NCI-H446 (cell line): ENCODE measurements at places on chromosomes 13 and 19.

DNA sequence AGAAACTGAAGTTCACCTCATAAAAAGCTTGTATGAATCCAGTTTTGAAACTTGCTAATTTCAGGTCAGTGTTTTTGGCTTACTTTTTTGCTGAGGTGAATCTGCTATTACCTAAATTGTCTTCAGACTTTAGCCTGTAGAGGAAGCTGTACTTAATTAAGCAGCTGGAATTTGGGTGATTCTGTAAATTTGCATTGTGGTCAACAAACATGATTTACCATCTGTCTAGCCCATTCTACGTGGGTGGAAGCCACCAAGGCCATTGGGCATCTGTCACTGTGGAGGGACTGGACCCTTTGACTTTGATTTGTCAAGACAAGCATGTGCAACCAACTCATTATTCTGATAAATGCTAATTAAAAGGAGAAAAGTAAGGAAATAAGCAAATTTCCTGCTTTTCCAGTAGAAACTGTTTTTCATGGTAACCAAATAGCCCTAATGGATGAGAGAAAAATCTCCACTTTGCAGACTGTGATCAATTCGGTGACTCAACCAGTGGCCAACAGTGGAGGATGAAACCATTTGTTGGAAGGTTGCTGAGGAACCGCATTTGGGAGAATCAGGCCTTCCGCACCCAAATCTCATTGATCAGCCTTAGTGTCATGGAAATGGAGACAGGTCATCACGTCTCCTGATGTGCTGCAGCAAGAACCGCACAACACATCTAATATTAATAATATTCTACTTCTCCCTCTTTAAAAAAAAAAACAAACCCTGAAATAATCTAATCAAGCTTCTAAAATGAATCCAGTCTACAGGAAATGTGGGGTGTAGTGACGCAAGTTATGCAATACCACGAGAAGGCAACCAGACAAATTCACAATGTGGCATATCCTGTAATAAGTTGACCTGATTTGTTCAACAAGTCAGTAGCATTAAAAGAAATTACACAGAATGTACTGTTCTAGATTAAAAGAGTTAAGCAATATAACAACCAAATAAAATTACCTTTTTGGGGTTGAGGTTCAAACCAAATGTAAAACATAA lies 54.3 kb downstream of the GARRE1 start:
- DNase-seq: no peak

DNA sequence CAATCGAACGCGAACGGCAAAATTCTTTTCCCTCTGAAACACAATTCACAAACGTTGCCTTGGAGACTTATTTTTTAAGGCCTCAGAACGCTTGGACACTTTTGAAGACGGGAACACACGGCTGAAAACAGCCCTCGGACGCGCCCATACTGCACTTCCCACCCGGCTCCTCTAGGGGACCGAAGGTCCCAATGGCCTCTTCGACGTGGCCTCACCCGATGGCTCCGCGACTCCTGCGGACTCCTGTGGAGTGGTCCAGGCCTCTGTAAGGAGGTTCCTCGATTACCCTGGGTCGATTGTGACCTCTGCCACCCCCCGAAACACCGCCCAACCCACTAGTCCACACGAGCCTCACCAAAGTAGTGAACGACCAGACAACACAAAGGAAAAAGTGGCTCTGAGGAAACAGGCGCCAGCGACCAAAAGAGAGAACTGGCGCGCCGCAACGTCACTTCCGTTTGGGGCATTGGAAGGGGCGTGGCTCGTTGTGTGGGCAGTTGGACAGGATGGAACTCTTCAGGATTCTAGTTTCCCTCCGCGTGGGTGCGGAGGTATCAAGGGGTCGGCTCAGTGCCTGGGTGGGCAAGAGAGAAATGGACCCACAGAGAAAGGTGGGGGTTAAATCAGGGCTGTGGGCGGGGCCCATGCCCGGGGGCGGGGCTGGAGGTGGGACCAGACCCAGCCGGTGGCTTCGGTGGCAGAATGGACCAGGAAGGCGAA lies at the start of gene ZNF560:
TSS of gene ZNF560 (minus strand) at position 434 of the 720 bp plus-strand sequence. CDS start 23,303 bp downstream, outside the sequence.
- DNase-seq: no peak

- DNase-seq: no peak
Observed at GRCh38 chr13:40969169-40969901, 49.8 kb downstream of the ELF1 start.

DNA sequence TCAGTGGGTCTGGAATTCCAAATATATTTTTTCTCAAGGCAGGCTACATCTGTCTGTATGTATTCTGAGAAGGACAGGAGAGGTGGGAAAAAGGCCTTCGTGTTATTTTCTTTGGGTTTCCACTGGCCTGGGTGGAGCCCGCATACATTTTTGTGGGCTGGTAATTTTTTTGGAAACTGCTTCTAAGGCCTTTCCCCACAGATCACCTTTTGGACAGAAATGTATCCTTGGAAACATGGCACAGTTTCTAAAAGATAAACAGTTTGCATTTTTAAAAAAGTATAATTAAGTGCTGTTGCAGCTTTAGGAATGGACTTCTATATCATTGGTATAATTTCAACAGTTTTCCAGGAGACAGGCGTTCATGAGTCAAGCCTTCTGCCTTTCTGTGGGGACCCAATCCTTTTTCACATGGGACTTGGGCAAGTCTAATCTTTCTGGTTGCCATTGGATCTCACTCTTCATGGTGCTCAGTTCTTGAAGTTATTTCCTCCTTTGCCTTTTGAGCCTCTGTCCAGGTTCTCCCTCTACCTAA lies 8.9 kb downstream of the RFX2 start:
- DNase-seq: no peak

GRCh38 chr19:41206456-41206855 lies 12.6 kb upstream of the AXL start:
- DNase-seq: no peak

GRCh38 chr19:35901055-35901644 lies 810 bp upstream of the NFKBID start:
- DNase-seq: no peak

DNA sequence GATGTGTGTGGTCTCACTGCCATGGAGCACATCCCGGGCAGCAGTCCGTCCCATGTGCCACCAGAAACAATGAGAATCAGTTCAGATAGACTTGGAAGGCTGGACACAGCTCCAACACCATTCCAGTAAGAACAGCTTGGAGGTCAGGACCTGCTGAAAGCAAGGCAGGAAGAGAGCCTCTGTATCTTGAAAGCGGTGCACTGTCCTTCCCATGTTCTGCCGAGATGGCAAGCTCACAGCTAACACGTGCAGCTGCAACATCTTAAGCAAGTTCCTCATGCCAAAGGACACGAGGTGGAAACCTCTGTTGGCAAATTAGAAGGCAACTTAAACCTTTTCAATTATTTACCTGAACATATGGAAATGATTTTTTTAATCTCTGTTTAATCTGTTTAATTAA lies 175.4 kb downstream of the DLEU7 start:
- no peak for DNase-seq
